ENCODE measurements at places on chromosomes 12 and 14.

- peak; percentile 35 for DNase-seq
Measured at GRCh38 chr12:47903927-47904712, 674 bp downstream of the VDR start.

DNA sequence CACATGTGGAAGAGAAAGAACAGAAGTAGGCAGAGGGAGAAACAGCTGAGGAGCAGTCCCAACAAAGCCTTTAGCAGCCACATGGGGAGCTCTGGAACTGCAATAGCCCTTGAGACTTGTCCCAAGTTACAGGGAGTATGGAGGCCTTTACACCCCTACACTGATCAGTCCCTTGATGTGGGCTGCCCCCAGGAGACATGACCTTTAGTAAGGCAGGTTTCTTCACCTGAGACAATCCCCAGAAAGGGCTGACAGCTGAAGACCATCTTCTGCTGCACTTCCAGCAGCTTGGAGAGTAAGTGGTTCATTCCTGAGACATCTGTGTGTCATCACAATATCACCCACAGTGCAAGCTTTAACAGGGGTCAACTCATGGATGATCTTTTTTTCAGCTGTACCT is 8.6 kb upstream of the SNAPC1 start:
- DNase-seq = peak; percentile 25

DNA sequence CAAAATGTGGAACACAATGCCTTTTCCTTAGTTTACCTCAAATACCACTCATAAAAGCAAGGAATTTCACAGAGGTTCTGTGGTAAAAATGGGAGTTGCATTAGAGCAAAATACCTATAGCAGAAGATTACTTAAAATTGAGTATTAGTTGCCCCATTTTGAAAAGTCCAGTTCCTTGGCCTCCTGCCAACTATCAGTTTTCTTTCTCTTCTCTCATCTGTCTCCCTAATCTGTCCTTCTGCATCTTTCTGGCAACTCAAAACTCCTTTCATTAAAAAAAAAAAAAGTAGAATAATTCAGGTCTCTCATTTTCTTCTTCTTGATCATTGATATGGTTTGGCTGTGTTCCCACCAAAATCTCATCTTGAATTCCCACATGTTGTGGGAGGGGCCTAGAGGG is 127.3 kb downstream of the ATP23 start:
- no peak for DNase-seq

- no peak for DNase-seq
Measured at GRCh38 chr12:6950811-6951540, at the start of gene PTPN6. Gene PTPN6, plus strand, starts transcription at chr12:6951356. Its CDS starts 157 bp downstream, at chr12:6951513.

DNA sequence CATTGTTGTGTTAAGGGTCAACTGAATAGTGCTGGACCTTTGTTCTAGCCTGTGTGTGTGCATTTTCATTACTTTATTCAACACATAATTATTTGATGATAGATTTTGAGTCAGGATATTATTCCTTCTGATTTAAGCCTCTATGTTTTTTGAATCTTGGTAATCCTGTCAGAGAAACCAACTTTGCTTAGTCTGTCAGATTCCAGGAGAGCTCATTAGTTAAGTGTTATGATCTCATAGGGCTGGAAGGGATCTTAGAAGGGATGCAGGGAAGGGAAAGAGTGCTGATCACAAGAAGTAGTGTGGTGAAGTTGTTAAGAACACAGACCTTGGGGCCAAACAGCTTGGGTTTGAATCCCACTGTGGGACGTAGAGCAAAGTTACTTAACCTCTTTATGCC is 52.9 kb downstream of the SCN8A start:
- no peak for DNase-seq

DNA sequence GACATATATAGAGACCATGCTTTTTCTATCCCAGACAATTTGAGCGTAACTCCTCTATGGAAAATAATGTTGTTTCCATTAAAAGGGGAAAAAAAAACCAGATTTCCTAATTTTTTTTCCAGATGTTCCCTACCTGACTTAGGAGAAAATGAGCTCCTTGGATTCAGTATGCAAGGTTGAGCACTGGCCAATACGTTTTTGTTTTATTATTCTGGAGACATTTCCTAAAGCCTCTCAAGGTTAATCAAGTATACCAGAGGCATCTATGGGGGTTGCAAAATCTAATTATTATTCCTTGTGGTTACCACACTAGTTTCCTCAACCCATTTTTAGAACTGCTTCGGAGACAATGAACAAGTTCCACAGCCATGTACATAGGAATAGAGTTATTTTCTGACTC is 291.3 kb downstream of the SLC16A7 start:
- DNase-seq = no peak

- DNase-seq = peak; percentile 34
Measured at GRCh38 chr14:77375973-77376770, 722 bp downstream of the TMED8 start.

DNA sequence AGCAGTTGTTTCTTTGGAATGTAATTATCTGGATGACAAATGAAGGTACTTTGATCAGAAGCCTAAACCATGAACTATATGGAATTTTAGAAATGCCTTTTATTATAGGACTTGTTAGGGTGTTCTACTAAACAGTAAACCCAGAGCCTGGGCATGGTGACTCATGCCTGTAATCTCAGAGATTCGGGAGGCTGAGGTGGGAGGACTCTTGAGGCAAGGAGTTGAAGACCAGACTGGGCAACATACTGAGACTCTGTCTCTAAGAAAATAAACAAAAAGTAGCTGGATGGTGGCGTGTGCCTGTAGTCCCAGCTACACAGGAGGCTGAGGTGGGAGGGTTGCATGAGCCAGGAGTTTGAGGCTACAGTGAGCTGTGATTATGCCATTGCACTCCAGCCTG is 23.9 kb downstream of the PALS1 start:
- DNase-seq = no peak

GRCh38 chr12:26272851-26273250 is 77.5 kb downstream of the SSPN start:
- no peak for DNase-seq

DNA sequence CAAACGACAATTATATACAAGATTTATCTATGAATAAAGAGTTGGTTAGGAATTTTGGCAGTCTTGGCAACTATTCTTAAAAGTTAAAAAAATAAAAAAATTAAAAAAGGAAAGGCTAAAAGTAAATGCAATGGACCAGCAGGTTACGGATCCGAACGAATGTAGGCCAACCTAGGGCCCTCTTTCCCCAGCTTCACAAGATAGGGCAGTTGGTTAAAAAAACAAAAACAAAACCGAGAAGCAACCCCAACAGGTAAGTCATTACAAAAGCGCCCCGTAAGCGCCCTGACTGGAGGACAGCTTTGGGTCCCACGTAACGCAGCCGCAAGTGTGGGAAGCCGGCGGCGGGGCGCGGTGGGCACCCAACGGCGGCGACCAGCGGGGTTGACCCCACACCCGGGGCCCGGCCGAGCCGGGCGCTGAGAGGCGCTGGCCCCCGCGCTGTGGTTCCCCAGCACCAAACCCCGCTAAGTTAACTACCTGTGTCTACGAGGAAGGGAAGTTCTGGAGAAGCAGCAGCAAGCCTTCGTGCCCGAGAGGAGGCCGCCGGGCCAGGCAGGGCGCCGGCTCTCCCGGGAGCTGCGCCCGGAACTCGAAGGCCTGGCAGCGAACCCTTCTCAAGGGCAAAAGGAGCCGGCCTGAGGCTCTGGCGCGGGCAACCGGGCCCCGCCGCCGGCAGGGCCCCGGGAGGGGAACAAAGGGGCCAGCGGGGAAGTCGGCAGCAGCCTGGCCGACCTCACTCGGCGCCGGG is 882 bp downstream of the HECTD1 start:
- DNase-seq = peak; percentile 57
